Tongue (tissue), 3 donors: ENCODE measurements at places on chromosomes 16 and 17. TPM values are rescaled to one million over a fixed set of nuclear protein-coding genes. Genes with fewer than 3 reads are reported as not detected.

Gene OR4D1
- not detected for total RNA-seq

Gene ADAD2
- 0.31 TPM for total RNA-seq

Gene CBX8
- 6.5 TPM for total RNA-seq

- DNase-seq, result no peak
Measured at GRCh38 chr16:82034981-82035612, at the start of gene HSD17B2. Gene HSD17B2, plus strand, starts transcription at chr16:82035253. Its CDS starts 172 bp downstream, at chr16:82035425.

- peak; percentile 23 for DNase-seq
Measured at GRCh38 chr17:69763503-69763902, 311.5 kb upstream of the KCNJ16 start.

DNA sequence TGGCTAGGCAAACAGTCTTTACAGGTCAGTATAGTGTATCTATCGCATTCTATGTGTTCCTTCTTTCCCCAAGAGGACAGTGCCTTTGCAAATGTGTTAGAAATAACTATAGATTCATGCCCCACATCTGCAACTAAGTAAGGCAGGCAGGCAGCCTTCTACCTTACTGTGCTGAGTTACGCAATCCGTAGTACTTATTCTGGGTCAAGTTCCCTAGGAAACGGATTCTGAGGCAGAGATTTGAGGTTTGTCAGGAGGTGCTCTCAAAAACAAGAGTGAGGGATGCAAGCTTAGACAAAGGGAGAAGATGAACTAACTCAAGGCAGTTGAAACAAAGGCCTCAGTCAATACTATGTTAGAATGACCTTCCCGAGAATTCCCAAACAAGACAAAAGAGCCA lies 12.7 kb upstream of the ANKFY1 start:
- DNase-seq, result no peak

DNA sequence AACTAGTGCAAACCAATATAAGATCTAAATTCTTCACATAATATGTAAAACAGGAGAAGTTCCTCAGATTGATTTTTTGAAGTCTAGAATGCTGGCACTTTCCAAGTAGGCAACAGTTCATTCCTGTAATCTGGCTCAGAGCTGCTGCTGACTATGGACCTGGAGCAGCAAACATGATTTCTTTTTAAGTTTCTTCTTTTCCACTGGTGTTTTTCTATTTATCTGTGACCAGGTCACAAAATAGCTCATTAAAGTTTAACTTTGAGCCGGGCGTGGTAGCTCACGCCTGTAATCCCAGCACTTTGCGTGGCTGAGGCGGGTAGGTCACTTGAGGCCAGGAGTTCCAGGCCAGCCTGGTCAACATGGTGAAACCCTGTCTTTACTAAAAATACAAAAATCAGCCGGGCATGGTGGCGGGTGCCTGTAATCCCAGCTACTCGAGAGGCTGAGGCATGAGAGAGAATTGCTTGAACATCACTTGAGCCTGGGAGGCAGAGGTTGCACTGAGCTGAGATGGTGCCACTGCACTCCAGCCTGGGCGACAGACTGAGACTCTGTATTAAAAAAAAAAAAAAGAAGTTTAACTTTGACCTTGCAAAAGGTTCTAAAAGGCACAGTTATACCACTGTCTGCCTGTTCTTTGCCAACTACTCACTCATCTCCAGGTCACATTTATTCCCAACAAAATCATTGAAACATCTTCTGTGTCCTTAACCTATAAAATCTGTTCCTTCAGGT lies 29.4 kb upstream of the SLC13A2 start:
- no peak for DNase-seq
